CD4-positive, alpha-beta T cell treated with Interleukin-17A for 4 hours (primary cell): ENCODE measurements at places on chromosomes 12 and 14.

DNA sequence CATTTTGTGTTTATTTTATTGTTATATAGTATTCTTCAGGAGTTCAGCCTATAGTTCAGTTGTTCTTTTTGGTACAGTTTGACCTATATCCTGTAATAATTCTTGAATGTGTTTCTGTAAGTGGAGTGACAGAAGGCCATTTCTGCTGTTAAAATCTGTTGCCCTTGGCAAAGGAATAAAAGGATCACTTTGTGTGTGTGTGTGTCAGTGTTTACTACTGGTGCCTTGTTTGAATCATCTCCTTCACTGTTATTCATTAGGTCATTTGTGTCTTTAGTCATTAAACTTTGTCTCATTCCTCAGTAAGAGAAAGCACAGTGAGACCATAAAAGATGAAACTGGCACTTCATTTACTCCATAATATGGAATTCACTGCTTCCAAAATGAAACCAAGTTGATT is 130.7 kb downstream of the TMTC2 start:
- no peak for DNase-seq

GRCh38 chr14:68675233-68675577 is 117.7 kb downstream of the ZFP36L1 start:
- no peak for DNase-seq

GRCh38 chr12:31317471-31318395 is 8.2 kb downstream of the SINHCAF start:
- no peak for DNase-seq

- DNase-seq, result no peak
Measured at GRCh38 chr12:95446506-95446900, 27.4 kb upstream of the METAP2 start.

- DNase-seq, result no peak
Measured at GRCh38 chr14:39673270-39673711, 241.1 kb upstream of the FBXO33 start.

- DNase-seq, result no peak
Measured at GRCh38 chr14:60276347-60276746, 27.3 kb downstream of the PPM1A start.

DNA sequence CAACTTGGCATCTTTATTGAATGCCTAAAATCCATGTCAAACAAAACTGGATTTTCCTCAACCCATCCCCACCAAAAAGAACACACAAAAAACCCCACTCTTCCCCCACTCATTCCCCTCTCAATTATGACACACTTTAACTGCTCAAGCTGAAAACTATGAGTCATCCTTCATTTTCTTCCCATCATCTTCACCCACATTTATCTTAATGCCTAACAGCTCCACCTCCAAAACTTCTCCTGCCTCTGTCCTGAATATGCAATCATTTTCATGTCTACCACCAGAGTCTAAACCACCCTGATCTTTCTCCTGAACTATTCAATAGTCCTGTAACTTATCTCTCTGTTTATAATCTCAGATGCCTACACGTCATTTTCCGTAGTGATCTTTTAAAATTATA is 239.7 kb downstream of the BCAT1 start:
- DNase-seq, result no peak

GRCh38 chr14:24297190-24297964 is 2.2 kb downstream of the DHRS1 start:
- no peak for DNase-seq

- no peak for DNase-seq
Measured at GRCh38 chr12:26723379-26724308, 109.3 kb downstream of the ITPR2 start.
